ENCODE measurements at places on chromosomes 12 and 14.

GRCh38 chr14:58280954-58281787, 17.2 kb upstream of the ARID4A start:
- H3K36me3 ChIP-seq: peaks cover 34% of the 10 kb centered on the region
- H3K4me1 ChIP-seq: peaks cover 66% of the 10 kb centered on the region
- H3K4me3 ChIP-seq: peak overlapping the region; percentile 37
- peak; percentile 56 for DNase-seq
- H3K27ac ChIP-seq: peak overlapping the region; percentile 91
- H3K27me3 ChIP-seq: no peaks in the 10 kb centered on the region

DNA sequence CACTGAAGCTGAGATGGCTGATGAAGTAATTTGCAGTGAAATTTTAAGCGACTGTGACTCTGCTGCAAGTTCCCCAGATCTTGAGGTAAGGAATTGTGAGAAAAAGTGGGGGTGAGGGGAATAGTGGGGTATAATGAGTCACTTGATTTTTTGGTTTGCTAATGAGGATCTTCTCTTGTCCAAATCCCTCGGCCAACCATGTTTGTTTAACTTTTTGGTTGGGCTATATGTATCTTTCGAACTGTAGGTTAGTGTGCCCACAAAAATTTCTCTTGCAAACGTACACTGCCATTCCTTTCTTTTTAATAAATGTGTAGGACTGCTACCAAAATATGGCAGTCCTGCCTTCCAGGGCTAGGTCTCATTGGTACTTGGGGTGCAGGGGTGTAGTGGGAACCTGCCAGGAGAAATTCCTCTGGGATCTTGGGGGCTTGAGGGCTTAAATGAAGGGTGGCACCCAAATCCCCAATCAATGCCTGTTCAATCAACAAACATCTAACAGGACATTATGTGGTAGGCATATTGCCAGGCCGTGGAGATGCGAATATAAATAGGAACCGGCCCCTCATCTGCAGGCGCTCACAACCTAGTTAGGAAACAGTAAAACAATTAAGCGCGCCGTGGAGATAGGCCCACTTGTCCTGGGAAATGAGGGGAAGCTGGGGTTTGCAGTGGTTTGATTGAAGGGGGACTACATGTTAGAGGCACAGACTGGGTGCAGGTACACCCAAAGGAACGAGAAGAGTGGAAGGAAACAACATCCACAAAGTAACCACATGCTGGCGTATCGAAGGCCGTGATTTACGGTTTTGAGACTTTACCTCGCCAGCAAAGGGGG, 1.3 kb upstream of the PABPN1 start:
- peak overlapping the region; percentile 92 for H3K4me3 ChIP-seq
- no peak for DNase-seq
- H3K36me3 ChIP-seq: peaks cover 15% of the 10 kb centered on the region
- peaks cover 1% of the 10 kb centered on the region for H3K27me3 ChIP-seq
- peak overlapping the region; percentile 90 for H3K27ac ChIP-seq

DNA sequence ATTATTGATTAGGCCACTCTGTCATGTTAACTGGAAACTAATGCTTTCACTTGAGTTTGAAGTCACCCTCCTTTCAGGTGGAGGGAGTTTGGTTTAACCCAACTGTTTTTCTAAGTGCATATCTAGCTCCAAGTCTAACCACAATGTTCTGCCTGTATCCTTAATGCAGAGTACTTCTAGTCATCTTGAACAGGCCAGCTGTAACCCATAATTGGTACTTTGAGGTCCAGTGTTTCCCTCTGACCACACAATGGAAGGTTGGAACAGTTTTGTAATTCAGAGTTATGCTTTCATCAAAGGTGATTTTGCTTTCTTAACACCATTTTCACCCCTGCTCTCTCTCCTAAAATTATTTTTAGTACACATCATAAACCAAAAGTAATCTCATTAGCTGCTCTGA, 237.2 kb upstream of the DCN start:
- DNase-seq: no peak
- H3K27me3 ChIP-seq: peaks cover 3% of the 10 kb centered on the region
- H3K36me3 ChIP-seq: no peaks in the 10 kb centered on the region
- H3K4me3 ChIP-seq: no peak overlapping the region

GRCh38 chr14:103123634-103124500, 606 bp downstream of the TNFAIP2 start:
- no peaks in the 10 kb centered on the region for H3K36me3 ChIP-seq
- H3K27ac ChIP-seq: no peak overlapping the region
- peaks cover 2% of the 10 kb centered on the region for H3K4me1 ChIP-seq
- no peak for DNase-seq

GRCh38 chr14:53613404-53614253, 343.0 kb downstream of the BMP4 start:
- H3K36me3 ChIP-seq: no peaks in the 10 kb centered on the region
- H3K27ac ChIP-seq: no peak overlapping the region
- H3K4me1 ChIP-seq: no peaks in the 10 kb centered on the region
- H3K4me3 ChIP-seq: no peak overlapping the region
- no peak for DNase-seq

DNA sequence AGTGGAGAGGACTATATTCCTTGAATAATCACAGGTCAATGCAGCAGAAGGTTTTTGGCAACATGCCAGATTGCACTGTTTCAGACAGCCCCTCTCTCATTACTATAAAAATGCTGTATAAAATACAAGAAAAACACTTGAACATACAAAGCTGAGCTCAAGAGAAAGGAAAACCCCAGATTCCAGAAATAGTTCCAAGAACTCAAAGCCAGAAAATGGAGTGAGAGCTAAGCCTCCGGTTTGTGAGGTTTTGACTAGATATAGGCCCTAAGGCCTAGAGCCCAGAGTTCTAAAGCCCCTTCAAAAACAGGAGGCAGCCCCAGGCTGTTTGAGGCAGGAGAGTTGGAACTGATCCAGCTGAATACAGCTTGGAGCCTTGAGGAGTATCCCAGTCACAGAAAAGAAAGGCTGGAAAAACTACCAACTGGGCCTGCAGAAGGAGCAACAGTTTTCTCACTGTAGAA, 29.4 kb upstream of the ACTN1 start:
- H3K27me3 ChIP-seq: no peaks in the 10 kb centered on the region
- H3K27ac ChIP-seq: no peak overlapping the region
- no peak overlapping the region for H3K4me3 ChIP-seq
- no peaks in the 10 kb centered on the region for H3K36me3 ChIP-seq

DNA sequence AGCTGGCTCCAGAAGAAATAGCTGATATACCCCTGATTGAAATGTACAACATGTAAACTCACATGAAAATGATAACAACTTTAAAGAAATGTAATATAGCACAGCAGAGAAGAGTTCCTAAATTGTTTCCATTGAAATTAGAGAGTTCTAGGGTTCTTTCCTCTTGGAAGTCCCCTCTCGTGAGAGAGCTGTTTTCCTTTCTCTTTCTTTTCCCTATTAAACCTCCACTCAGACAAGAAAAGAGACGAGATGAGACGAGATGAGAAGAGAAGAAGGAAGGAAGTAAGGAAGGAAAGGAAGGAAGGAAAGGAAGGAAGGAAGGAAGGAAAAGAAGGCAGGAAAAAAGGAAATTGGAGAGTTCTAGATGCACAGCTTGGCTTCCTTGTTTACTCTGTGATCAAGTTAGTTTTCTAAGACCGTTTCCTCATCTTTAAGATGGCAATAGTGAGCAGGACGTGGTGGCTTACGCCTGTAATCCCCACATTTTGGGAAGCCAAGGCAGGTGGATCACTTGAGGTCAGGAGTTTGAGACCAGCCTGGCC, 11.9 kb downstream of the DRAM1 start:
- peaks cover 3% of the 10 kb centered on the region for H3K4me1 ChIP-seq
- H3K27me3 ChIP-seq: no peaks in the 10 kb centered on the region
- no peak overlapping the region for H3K27ac ChIP-seq
- no peaks in the 10 kb centered on the region for H3K36me3 ChIP-seq

DNA sequence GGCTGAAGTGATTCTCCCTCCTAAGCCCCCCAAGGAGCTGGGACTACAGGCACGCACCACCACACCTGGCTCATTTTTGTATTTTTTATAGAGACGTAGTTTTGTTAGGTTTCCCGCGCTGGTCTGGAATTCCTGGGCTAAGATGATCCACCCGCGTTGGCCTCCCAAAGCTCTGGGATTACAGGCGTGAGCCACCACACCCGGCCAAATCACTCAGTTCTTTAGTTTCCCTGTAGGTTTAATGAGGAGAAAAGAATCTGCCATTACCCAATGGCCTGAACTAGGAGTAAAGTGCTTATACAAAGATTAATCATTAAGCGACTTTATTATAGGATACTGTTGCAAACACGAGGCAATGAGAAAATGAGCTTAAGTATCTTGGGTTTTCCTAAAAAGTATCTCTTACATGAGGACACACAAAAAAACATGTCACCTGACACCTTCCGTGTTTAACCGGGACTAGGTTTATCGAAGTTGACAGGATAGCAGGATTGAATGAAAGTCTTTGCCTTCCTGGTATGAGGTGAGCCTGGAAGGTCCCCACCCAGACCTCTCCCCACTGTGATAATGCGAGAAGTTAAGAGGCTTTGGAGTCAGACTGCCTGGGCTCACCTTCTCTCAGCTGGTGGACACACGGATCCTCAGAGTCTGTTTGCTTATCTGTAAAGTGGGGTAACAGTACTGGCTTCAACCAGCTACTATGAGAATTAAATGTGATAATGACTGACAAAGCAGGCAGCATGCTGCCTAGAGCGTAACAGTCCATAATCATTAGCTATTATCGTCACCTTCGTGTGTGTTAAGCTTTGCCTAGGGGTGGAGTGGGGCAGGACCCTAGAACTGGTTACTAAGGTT, 133.5 kb upstream of the KRAS start:
- no peak for DNase-seq
- H3K27ac ChIP-seq: peak overlapping the region; percentile 95
- no peaks in the 10 kb centered on the region for H3K27me3 ChIP-seq
- H3K4me3 ChIP-seq: peak overlapping the region; percentile 86
- no peaks in the 10 kb centered on the region for H3K36me3 ChIP-seq
- peaks cover 52% of the 10 kb centered on the region for H3K4me1 ChIP-seq

DNA sequence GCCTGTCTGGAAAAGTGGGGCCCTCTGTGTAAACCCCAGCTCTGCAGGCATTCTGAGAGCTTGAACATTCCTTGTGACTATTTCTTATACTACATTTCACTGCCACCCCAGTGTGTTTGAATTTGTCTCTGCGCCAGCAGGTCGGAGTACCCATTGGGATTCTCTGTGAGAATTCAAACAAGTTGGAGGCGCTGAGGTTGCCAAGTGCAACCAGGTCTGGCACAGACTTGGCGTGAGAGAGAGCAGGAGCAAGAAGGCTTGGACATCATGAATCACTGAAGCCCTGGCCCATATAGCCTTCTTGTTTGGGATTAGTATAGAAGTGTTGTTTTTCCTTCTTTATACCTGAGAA, 33.0 kb upstream of the ATP2A2 start:
- H3K4me3 ChIP-seq: no peak overlapping the region
- no peaks in the 10 kb centered on the region for H3K27me3 ChIP-seq
- DNase-seq: no peak

- peaks cover 42% of the 10 kb centered on the region for H3K4me1 ChIP-seq
- no peak overlapping the region for H3K27ac ChIP-seq
- no peaks in the 10 kb centered on the region for H3K36me3 ChIP-seq
- no peak overlapping the region for H3K4me3 ChIP-seq
- no peak for DNase-seq
- peaks cover 1% of the 10 kb centered on the region for H3K27me3 ChIP-seq
These were observed 33.8 kb upstream of the BCL2L14 start for GRCh38 chr12:12036901-12037300.

DNA sequence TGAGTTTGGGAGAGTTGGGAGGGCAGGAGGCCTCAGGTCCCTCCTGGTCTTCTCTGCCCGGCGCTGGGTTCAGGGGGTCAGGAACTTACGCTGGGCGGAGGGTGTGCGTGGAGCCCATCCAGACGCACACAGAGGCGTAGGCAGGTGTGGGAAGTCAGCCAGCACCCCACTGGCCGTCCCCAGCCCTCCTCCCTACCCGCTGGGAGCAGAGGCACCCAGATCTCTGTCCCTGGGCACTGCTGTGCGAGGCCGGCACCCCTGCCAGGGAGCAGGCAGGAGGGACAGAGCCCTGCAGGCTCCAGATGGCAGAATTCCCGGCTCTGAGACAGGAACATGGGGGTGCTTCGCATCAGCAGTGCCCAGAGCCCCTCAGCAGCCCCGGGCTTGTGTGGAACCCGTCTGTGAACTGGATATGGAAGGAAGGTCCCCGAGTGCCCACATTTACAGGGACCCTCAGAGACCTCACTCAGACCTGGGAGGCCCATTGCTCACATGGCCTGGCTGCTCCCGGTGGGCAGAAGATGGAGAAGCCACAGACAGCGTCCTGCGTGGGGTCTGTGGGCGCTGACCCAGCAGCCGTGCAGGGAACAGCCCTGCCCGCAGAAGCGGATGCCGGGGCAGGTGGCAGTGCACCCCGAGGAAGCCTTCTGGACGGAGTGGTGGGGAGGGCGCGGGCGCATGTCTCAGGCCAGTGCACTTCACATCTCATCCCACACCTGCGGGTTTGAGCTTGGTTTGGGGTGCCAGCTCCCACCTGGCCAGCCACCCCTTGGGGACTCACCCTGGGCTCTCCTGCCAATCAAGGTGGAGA, 59.3 kb downstream of the LRCOL1 start:
- H3K4me1 ChIP-seq: no peaks in the 10 kb centered on the region
- no peaks in the 10 kb centered on the region for H3K36me3 ChIP-seq
- H3K27ac ChIP-seq: no peak overlapping the region
- H3K4me3 ChIP-seq: no peak overlapping the region
- H3K27me3 ChIP-seq: no peaks in the 10 kb centered on the region
- DNase-seq: no peak

DNA sequence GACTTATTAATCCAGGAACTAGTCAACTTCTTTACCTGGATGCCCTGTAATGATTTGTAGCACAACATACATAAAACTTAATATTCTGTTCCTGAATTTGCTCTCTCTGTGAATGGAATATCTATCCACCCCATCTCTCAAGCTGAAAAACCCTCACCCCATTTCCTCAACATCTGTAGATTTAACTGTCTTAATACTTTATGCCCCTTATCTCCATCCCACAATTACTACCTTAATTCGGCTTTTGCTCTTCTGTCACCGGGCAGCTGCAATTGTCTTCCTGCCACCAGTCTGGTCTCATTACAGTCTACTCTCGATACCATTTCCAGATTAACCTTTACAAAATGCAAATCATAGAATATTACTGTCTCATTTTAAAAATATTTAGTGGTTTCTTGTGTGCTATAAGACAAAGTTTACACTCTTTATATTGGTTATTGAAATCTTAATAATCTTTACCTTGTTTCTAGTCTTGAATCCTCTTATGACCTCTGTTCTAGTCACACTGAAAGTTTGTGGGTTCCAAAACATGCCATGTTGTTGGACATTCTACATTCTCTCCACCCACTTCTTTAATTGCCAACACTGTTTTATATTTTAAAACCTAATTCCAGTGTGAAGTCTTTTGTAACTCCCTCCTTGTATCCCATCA, 347.3 kb downstream of the RAD51B start:
- H3K36me3 ChIP-seq: no peaks in the 10 kb centered on the region
- no peak overlapping the region for H3K27ac ChIP-seq
- no peaks in the 10 kb centered on the region for H3K4me1 ChIP-seq
- H3K4me3 ChIP-seq: no peak overlapping the region

GRCh38 chr12:64125913-64126312, 96.2 kb downstream of the KICS2 start:
- no peaks in the 10 kb centered on the region for H3K4me1 ChIP-seq
- no peak for DNase-seq
- no peak overlapping the region for H3K4me3 ChIP-seq
- H3K36me3 ChIP-seq: no peaks in the 10 kb centered on the region
- peaks cover 3% of the 10 kb centered on the region for H3K27me3 ChIP-seq
- no peak overlapping the region for H3K27ac ChIP-seq

Measured in activated CD4-positive, alpha-beta memory T cell treated with anti-CD3 and anti-CD28 coated beads for 36 hours (primary cell).